ENCODE measurements at places on chromosomes 5 and 9.

DNA sequence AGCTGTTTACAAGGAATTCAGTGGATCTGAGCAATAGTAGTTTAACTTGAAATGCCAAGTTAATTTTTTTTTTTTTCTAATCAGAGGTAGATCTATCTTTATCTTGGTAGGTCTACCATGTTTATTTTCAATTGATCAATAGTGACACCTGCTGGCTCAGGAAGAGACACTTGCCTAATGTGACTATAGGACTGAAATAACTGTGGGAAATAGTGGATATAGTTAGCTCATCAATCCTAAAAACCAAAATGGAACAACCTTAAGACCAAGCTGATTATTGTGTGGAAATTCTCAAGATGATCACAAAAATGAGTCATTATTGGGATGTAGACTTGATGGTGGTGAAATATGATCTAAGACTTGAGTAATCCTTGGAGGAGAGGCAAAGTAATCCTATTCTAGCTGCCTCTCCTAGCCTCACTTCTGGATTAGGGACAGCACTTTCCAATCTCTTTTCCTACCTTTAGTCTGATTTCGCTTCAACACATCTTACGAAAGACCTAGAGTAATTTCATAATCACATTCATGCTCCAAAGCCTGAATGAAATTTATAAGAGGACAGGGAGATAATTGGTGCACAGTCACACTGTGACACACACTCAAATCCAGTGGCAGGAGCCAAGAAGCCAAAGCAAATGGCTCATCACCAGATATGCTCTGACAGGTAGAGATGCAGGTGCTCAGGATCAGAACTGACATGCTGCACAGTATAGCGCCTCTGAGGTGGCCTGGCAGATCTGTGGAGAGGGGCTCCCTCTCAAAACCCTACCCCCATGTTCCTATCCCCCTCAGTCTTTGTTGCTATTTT, 156.3 kb downstream of the HMHB1 start:
- no peak for DNase-seq

DNA sequence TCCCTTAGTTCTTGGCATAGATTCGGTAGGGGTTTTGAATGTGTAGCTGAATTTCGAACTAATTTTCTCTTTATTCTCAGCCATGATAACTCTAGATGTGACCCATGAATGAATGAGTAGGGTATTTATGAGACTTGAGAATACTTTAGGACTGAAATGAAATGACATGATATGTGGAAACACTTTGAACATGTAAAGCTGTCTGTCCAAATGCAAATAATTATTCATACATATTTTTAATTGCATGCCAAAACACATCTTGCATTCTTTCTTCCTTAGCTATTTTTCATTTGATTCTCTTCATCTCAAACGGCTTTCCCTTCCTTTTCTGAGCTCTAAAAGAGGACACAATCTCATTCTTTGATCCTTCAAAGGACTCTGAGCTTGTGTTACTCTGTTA, 3.4 kb downstream of the NNT start:
- no peak for DNase-seq

- DNase-seq: no peak
Measured at GRCh38 chr5:179411161-179411841, 66.0 kb upstream of the ADAMTS2 start.

GRCh38 chr9:99365233-99365980, 143.3 kb downstream of the SEC61B start:
- DNase-seq: no peak

DNA sequence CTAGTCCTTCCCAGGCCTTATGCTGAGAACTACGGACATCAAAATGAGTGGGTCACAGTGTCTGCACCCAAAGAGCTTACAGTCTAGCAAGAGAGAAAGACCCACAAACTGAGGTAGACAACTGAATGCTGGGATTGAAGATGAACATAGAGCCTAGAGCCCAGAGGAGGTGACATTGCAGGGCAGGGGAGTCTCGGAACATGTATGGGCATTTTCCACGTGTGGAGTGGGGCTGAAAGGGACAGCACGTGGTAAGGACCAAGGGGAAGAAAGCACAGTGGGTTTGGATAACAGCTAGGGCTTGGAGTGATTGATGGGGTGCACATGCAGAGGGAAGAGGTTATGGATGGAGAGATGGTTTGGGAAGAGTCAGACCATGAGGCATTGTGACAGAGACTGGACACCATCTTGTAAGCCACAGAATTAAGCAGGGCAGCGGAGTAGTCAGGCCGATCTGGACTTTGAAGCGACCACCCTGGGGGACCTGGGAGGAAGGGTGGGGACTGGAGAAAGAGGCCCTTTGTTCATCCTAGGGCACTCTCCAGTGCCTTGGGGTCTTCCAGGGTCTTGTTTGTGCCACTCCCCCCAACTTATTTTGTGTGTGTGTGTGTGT, 47.5 kb upstream of the SH3PXD2B start:
- no peak for DNase-seq

DNA sequence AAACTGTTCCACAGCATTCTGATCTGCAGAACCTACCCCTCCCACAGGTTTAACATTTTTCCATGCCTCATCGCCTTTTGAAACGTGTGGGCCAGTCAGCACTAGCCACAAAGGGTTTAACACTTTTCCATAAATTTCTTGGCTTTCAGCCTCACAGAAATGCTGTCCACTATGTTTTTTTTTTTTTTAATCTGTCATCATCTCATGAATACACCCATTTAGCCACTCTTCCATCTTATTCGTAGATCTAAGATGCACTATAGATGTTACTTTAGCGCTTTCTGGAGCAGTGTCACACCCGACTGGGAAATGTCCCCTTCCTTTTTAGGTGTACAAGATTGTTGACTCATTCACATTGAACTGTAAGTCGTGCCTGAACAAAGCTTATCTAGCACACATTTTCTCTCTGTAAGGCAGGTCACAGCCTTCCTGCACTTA, 62.3 kb downstream of the GCNT1 start:
- no peak for DNase-seq

GRCh38 chr5:136073714-136074529, 45.1 kb downstream of the TGFBI start:
- no peak for DNase-seq
